Naive thymus-derived CD8-positive, alpha-beta T cell (primary cell): ENCODE measurements at places on chromosomes 4 and X. TPM values are rescaled to one million over a fixed set of nuclear protein-coding genes. Genes with fewer than 3 reads are reported as not detected.

DNA sequence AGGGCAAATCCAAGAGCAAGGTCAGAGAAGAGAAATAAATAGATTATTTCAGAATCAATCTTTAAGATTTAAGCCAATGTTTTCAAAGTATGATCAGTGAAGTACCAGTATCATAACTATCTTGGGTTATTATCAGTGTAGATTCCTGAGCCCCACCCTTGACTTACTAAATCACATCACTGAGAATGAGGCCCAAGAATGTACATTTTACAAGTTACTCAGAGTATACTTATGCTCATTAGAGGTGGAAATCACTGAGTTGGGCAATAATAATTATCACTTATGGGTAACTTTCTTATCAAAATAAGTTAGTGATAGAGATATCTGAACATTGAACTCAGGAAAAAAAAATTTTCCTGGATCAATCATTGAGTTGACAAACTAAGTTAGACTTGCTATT, 121.6 kb upstream of the NOCT start:
- no peak for DNase-seq

The USP17L29 gene
- total RNA-seq = not detected

- no peak for DNase-seq
Measured at GRCh38 chr4:144461906-144462305, 184.1 kb upstream of the HHIP start.

DNA sequence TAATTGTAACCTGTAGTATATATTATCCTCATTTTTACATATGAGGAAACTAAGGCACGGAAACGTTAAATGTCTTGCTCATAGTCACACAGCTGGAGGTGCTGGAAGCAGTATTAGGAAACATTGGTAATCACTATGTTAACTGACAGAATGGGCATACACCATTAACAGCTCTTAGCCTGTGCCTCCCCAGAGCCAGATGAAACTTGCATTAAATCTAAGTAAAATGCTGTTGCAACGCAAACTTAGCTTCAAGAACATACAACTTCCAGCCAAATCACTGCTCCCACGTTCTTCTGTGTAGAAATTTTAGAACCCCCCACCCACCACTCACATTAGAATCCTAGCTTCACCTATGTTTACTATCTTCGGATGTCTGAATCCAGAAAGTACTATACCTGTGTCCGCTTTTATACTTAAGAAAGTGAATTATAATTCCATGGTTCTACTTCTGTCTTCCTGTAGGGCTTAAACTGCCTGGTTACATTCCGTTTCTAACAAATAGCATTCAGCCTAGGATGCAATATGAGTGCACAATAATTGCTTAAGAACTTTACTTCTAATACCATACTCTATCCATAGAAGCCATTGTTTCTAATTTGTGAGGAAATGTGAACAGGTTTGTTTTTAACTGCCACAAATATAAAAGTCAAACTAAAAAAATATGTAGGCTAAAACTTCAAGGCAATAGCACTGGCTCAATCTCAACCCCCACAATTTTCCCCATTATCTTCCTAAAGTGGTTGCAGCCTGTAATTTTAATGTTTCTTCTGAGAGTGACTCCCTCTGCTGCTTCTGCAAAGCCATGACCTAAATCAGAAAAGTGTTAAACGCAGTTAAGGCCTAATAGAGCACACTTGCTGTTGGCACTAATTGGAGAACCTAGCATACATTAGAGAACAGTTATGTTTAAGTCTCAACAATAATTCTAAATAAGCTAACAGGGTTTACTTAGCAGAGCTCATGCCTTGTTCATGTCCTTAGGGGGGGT, 4.4 kb downstream of the UNC5C start:
- no peak for DNase-seq

GRCh38 chr4:36168127-36168878, 76.0 kb downstream of the ARAP2 start:
- no peak for DNase-seq

DNA sequence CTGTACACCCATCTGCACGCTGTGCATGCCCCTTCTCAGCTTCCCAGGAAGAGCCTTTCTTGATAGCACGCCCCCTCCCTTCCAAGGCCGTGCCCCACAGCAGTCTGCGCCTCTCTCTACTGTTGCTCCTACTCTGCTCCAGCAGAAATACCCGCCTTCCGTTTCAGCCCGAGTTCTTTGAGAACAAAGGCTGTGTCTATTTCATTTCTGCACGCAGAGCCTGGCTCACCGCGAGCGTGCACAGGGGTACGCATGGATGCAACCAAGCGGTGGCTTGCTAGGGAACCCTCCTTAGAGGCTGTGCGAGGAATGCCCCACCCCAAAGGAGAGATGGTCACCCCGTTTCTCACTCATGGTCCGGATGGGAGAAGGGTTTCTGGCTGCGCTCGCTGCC, 485 bp downstream of the AADAT start:
- no peak for DNase-seq

GRCh38 chr4:84697159-84697558, 114.2 kb downstream of the CDS1 start:
- DNase-seq = no peak

The PRDM5 gene
- total RNA-seq = 3.8 TPM

DNA sequence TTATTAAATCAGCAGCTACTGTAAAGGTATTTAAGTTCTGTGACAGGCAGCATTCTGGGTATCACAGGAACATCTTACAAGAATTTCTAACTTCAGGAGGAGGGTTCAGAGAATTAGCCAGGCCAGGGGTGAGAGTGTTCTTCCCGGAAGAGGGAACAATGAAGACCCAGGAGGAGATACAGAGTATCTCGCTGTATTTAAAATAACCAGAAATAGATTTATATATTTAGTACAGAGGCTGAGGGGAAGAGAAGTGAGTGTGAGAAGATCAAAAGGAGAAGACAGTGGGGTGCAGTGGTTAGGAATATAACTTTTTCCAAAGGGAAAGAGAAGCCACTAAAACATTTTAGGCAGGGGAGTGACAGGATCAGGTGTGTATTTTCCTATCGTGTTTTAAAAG, 186.8 kb downstream of the RAPGEF2 start:
- DNase-seq = no peak

GRCh38 chr4:186551849-186552248, 3.5 kb downstream of the MTNR1A start:
- DNase-seq = no peak

DNA sequence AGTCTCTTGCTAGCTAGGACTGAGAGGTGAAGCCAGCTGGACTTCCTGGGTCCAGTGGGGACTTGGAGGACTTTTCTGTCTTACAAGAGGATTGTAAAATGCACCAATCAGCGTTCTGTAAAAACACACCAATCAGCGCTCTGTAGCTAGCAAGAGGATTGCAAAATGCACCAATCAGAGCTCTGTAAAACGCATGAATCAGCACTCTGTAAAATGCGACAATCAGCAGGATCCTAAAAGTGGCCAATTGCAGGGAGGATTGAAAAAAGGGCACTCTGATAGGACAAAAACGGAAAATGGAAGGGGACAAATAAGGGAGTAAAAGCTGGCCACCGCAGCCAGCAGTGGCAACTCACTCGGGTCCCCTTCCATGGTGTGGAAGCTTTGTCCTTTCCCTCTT, 65.6 kb upstream of the DUSP21 start:
- DNase-seq = no peak

- no peak for DNase-seq
Measured at GRCh38 chr4:5019274-5019673, at the start of gene CYTL1. Gene CYTL1, minus strand, starts transcription at chr4:5019458. Its CDS starts 13 bp downstream, at chr4:5019445.

DNA sequence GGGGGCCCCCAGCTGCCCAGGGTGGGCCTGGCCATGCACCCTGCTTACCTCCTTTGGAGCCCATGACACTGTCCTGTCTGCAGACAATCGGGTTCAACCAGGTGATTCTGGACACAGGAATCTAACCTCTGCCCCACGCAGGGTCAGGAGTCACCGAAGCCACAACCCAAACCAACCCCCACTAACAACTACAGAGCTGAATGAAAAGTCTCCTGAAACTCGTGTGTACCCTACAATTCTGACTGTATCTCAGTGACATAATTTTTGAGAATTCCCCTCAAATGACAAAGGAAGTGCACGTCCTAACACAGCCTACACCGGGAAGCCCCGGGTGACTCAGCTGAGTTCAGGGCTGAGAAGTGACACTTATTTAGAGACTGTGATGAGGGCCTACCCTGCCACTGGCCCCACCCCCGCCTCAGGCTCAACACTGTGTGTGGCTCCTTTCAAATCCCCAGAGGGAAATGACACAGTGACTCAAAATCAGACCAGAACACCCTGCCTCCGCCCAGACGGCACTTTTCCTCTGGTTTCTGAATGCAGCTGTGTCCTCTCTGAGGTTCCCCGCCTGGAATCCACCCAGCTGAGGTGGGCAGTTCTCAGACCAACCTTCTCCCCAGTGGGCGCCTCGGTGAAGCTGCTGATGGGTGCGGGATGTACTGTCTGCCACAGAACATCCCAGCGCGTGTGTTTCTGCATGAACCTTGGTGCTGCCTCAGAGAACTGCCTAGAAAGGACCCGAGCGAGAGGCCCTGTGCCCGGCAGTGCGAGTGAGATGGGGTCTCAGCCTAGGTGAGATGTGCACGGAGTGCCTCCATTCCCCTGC, 9.9 kb downstream of the TNIP2 start:
- no peak for DNase-seq

The PDLIM3 gene
- not detected for total RNA-seq

DNA sequence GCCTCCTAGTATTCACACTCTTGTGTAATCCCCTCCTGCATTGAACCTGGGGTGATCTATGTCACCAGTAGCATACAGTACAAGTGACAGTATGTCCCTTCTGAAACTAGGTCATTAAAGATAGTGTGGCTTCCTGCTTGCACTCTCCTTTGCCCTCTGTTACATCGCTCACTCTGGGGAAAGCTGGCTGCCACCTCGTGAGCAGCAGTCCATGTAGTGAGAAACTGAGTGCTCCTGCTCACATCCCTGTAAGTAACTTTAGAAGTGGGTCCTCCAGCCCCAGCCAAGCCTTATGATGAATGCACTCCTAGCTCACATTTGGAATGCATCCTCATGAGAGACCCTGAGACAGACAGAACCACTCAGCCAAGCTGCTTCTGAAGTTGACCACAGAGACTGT, 89.8 kb upstream of the TNIP3 start:
- DNase-seq = no peak

The SYTL4 gene
- total RNA-seq = not detected

- DNase-seq = no peak
Measured at GRCh38 chr4:16663732-16664131, 234.7 kb downstream of the LDB2 start.

GRCh38 chrX:40109288-40110008, 11.7 kb upstream of the BCOR start:
- DNase-seq = no peak

DNA sequence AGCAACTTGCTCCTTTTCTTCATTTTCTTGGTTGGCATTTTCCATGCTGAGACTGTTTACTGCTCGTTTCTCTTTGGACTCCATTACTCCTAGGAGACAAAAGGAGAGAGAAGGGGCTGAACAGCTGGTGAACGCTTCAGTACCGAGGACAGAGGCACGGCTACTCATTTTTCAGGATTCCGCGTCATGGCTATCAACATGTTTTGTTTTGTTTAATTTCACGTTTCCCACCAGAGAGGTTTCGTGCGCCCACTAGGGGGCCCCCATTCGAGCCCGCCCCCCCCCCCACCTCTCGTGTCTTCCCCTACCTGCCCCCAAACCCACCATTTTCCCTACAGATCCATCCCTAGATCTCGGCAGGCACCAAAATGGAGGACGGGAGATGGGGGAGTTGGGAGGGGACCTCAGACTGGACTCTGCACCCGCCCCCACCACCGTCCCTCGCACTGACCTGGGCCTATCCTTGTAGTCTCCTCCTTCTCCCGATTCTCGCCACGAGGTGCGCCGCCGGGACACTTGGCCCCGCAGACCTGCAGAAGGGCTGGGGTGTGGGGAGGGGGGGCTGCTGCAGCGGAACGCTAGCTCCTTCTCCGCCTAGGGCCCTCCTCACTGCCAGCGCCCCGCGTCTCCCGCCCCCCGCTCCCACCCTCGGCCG, 653 bp downstream of the BEX1 start:
- no peak for DNase-seq

The FAAH2 gene
- 7.9 TPM for total RNA-seq

The SMR3B gene
- total RNA-seq = not detected

DNA sequence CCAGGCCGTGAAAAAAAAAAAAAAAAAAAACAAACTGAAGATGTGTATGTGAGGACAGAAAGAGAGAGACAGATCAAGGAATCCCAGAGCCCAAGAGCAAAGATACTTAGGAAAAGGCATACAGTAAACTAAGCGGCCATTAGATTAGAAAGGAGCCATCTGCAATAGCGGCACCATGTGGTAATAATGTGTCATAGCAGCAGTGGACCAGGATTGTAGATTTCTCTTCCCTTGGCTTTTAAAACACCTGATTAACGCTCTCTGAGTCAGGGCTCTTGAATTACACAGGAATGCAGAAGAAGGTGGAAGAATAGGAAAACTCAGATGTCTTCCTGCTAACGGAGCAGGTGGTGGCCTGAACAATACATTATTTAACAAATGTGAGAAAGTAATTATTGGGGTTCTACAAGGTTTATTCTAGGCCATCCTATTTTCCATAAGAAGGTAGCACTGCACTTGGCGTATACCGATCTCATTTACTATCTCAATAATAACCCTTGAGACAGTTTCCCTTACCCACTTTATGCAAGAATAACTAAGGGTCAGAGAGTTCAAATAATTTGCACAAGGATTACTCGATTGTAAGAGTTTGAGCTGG, 182.7 kb downstream of the KCNIP4 start:
- peak; percentile 21 for DNase-seq
